ENCODE measurements at places on chromosomes 2 and 18. TPM values are rescaled to one million over a fixed set of nuclear protein-coding genes. Genes with fewer than 3 reads are reported as not detected.

PJVK gene
- total RNA-seq, result 0.60 TPM

GULP1 gene
- 17.1 TPM for total RNA-seq

RIT2 gene
- not detected for total RNA-seq

ANKRD29 gene
- total RNA-seq, result 0.60 TPM

CYTIP gene
- total RNA-seq, result 0.23 TPM

LYPD6 gene
- total RNA-seq, result not detected

ITGB6 gene
- total RNA-seq, result 0.15 TPM

IRS1 gene
- total RNA-seq, result 3.5 TPM

ODC1 gene
- 161 TPM for total RNA-seq

SPP2 gene
- total RNA-seq, result not detected

GCA gene
- total RNA-seq, result 6.1 TPM

RPS27A gene
- total RNA-seq, result 765 TPM

C2orf78 gene
- total RNA-seq, result not detected

ELOA2 gene
- not detected for total RNA-seq

LINC00305 gene
- not detected for total RNA-seq

RAB17 gene
- total RNA-seq, result 0.45 TPM

CMPK2 gene
- 0.35 TPM for total RNA-seq

ANKRD30BL gene
- total RNA-seq, result not detected

WIPF1 gene
- total RNA-seq, result 7.2 TPM

TDRD15 gene
- not detected for total RNA-seq

C1QL2 gene
- not detected for total RNA-seq

MCFD2 gene
- total RNA-seq, result 150 TPM

GAD1 gene
- 0.23 TPM for total RNA-seq

FBXO36 gene
- total RNA-seq, result 1.4 TPM

ANKAR gene
- total RNA-seq, result 4.4 TPM

SKOR2 gene
- total RNA-seq, result not detected

ARHGAP25 gene
- 1.1 TPM for total RNA-seq

LGALSL gene
- 6.2 TPM for total RNA-seq

NAT8 gene
- not detected for total RNA-seq

SFT2D3 gene
- 1.6 TPM for total RNA-seq

LRP2 gene
- total RNA-seq, result not detected

STARD6 gene
- not detected for total RNA-seq

IER3IP1 gene
- total RNA-seq, result 55.1 TPM

RNF25 gene
- 30.5 TPM for total RNA-seq

MC4R gene
- total RNA-seq, result not detected

FSIP2 gene
- total RNA-seq, result 0.08 TPM

SGO2 gene
- 2.6 TPM for total RNA-seq

MLPH gene
- total RNA-seq, result 37.0 TPM

QPCT gene
- 2.2 TPM for total RNA-seq

LRRTM1 gene
- total RNA-seq, result not detected

CCDC85A gene
- total RNA-seq, result 2.8 TPM

SP5 gene
- total RNA-seq, result not detected

LCT gene
- total RNA-seq, result under 0.01 TPM

ANKRD30B gene
- 0.23 TPM for total RNA-seq

SATB2 gene
- total RNA-seq, result 36.4 TPM

SRD5A2 gene
- total RNA-seq, result not detected

AMER3 gene
- not detected for total RNA-seq

PPP1R1C gene
- total RNA-seq, result 0.38 TPM

OTOS gene
- total RNA-seq, result not detected

ATOH8 gene
- 59.5 TPM for total RNA-seq

PMAIP1 gene
- 1.4 TPM for total RNA-seq

GAL3ST2 gene
- not detected for total RNA-seq
